ENCODE measurements at places on chromosomes 6 and 20.
A peak's percentile ranks its signal among the peaks of the same experiment; 100 is the strongest.

DNA sequence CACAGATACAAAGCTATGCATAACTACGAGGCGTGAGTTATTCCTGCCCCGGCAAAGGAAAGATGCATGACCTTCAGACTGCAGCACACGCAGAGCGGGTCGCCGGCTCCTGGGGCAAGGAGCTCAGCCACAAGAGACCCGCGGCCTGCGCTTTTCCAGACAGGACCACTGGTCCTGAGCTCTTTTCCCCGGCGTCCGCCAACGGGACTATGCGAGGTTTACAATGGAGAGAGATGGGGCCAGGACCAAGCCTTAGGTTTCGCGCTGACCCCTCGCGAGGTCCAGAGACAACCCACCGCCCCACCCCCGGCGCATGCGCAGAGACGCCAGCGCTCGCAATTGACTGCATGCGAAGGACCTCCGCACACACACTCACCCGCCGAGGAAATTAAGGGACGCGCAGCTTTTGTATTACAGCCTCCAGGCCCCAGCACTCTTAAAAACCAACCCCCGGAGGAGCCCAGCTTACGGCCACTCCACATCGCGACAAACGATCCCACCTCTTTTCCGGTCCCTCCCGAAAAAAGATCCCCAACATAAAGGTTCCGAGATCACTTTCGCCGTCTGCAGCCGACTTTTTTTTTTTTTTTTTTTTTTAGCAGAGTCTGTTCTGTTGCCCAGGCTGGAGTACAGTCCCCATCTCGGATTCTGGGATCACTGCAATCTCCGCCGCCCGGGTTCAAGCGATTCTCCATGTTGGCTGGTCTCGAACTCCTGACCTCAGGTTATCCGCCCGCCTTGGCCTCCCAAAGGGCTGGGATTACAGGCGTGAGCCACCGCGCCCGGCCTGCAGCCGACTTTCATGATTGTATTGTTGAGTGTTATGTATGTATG lies at the start of gene COQ3:
Gene COQ3, minus strand, starts transcription at position 498 of the 834 bp plus-strand sequence. Its CDS starts 16 bp downstream, at position 482.
- DNase-seq, result peak; percentile 71

GRCh38 chr6:143675382-143675900 lies 2.3 kb upstream of the PHACTR2 start:
- DNase-seq, result no peak

GRCh38 chr6:100493206-100493888 lies 28.6 kb upstream of the SIM1 start:
- no peak for DNase-seq

GRCh38 chr20:54127855-54128574 lies 45.8 kb downstream of the CYP24A1 start:
- DNase-seq, result no peak

DNA sequence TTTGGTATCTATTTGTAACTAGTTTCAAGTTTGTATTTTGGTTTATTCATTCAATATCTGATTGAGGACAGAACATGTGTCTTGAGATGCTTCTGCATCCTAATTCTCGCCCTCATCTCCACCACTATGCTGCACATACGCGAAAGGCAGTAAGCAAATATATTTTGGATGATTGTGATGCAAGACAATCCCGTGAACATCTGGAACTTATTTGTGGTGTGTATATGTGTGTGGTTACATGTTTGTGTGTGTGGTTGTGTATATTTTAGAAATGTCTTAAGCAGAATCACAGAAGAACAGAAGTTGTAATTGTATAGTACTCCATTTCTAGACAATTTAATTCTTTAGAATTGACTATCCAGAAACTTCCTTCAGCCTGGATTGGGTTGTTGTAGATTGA lies 35.1 kb upstream of the RNF144B start:
- no peak for DNase-seq

GRCh38 chr6:33926451-33926850 lies 122.6 kb upstream of the MLN start:
- DNase-seq, result no peak

DNA sequence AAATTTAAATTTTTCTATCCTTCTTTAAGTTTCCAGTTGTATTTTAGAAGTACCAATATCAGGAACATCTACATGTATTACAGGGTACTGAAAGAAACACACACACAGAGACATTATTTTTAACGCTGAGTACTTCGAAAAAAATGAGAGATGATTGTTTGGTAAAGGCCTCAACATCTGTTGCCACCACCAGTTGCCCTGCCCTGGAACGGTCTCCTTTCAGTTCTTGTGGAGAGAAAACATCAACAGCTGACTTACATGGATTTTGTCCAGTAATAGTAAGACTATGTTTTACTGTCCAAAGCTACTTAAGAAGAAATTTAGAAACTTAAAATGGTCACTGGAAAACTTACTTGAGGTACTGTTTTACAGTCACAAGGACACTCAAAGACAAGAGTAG lies 16.7 kb downstream of the HMGCLL1 start:
- DNase-seq, result no peak

- no peak for DNase-seq
Observed at GRCh38 chr20:57959018-57959417, 249.2 kb upstream of the PMEPA1 start.

DNA sequence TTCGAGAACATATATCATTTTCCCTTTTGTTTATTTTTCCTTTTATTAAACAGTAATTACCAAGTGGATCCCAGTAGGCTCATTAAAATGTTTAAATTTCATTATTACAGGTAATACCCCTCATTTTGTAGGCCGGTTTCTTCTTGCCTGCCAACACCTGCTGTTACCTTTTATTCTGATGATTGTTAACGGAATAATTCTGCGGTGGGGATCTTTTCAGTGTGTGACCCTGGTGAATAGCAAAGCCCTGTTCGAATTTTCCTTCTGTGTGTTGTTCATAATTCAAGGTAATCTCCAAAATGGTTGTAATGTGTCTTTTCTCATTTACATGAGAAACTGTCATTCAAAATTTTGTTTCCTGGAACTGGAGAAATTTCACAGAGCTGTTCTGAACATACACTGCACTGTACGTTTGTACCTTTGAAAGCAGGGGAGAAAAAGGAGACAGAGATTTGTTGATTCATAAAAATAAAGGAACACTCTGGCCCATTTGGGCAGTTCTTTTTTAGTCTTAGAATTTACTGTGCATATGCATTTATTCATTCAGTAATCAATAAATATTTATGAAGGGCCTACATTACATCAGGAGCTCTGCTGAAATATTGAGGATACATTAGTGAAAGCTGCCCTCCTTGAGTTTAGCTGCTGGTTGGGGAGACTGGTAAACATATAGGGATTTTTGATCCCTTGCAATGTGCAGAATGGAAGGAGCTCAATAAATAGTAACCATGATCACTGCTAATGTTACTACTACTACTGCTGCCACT lies 502.0 kb downstream of the QKI start:
- DNase-seq, result no peak

DNA sequence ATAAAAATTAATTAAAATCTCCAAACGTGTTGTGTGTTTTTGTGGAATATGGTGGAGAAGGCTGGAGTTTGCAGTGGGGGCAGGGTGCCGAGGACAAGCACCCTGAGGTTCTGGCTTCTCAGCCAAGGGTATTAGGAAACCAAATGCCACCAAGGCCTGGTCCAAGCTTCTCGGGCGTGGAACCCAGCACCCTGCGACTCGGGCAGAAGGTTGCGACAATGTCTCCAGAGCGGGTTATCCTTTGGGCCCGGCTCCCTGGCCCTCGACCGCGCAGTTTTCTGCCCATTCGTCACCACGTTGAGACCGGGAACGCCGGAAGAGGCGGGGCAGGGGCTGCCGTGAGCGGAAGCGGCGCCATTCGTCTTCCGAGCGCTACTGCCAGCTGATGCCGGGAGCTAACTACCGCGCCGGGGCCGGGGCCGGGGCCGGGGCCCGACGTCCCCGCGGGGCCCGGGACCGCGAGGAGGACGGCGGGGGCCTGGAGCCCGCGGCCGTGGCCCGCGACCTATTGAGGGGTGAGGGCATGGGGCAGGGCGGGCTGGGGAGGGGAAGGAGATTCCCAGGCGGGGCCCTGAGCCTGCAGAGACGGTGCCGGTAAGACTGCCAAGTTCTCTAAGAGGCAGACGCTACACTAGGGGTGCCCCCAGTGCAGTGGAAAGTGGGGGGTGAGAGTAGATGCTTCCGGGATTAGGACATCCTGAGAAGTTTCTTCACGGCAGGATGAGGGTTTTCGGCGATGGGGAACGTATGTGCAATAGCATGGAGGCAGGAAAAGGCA lies at the start of gene RRP36:
Gene RRP36, plus strand, starts transcription at position 354 of the 778 bp plus-strand sequence. Its CDS starts 32 bp downstream, at position 386.
- peak; percentile 80 for DNase-seq

- DNase-seq, result no peak
Observed at GRCh38 chr6:74834967-74835366, 370.9 kb downstream of the COL12A1 start.

DNA sequence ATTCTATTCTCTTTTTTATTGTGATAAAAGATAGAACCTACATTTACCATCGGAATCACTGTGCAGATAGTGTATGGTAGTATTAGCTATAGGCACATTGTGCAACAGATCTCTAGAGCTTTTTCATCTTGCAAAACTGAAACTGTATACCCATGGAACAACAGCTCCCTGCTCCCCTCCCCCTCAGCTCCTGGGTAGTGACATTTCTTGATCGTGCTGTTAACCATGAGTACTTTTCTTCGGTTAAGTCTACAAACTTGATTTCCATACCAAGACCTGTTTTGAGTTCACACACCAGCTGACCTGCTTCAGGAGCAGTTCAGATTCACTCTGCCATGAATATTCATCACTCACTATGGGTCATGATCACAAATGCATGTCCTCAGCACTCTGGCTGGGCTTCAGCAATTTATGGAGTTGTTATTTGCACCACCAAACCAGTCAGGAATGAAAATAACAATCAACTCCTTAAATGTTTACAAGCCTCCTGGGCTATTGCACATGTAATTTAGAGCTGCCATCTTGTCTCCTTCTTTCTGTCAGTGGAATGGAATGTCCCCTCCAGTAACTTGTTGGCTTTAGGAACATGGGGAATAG lies 32.8 kb downstream of the PRDM1 start:
- no peak for DNase-seq

GRCh38 chr20:58389324-58389967 lies 417 bp downstream of the VAPB start:
- no peak for DNase-seq

DNA sequence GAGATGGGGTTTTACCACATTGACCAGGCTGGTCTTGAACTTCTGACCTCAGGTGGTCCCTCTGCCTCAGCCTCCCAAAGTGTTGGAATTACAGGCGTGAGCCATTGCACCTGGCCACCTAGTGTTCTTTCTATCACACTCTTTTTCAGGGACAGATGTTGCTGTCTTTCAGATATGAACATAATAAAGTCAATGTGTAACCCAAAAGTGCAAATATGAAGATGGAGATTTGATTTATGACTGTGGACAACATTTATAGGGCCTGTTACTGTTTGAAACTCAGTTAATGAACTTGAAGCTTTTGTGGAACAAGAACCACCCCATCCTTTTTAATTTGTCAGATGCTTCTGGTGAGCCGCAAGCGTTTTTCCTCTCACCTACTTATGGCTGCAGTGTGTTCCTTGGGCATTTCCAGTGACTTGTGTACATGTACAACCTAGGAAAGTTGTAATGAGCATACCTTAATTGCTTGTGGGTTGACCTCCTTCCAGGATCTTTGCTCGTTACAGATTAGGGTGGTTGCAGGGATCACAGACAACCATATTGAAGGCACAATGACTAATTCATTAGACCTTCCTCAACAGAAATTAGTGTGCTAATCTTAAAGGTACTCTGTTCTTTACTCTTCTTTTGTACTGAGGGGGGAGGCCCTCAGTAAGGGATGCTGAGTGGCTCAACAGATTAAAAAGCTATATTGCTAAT lies 6.8 kb downstream of the TBPL1 start:
- no peak for DNase-seq

DNA sequence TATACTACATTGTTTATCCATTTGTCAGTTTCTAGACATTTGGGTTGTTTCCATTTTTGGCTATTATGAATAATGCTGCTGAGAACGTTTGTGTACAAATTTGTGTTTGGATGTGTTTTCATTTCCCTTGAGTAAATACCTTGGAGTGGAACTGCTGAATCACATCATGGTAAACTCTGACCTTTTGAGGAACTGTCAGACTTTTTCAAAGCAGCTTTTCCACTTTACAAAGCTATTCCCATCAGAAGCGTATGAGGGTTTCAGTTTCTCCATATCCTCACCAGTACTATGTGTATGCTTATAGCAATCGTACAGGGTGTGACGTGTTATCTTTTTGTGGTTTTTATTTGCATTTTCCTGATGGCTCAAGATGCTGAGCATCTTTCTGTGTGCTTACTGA lies 103.7 kb downstream of the MYO6 start:
- no peak for DNase-seq

DNA sequence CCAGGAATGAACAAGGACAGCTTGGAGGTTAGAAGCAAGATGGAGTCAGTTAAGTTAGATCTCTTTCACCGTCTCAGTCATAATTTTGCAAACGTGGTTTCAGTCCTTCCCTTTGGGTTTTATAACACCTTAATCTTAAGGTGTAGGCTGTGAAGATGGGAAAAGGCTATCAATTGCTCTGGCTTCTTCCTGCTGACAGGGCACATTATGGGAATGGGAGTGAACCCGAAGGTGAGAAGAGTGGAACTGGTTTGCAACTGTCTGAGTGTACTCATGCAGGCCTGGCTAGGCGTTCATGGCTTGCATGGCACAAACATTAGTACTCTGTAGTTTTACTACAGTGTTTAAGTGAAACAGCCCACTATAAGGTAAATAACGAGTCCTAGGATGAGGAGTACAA lies 9.4 kb downstream of the TAF8 start:
- no peak for DNase-seq

GRCh38 chr6:75224303-75224926 lies 18.6 kb upstream of the COL12A1 start:
- DNase-seq, result no peak

Data from CD4-positive, alpha-beta T cell (primary cell).